ENCODE measurements at places on chromosomes 7 and 10.

DNA sequence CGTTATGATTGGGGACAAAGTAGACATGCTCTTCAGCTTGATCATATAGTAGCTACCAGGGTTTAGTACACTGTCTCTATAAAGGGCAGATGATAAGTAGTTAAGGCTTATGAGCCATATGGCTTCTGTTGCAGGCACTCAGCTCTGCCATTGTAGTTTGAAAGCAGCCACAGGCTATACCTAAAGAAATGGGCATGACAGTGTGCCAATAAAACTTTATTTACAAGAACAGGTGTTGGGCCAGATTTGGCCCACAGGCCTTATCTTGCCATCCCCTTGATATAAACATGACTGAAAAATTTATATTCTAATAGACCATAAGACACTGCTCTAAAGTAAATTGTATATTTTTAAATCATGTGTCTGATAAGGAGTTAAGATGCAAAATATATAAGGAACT, 36.6 kb downstream of the GRK5 start:
- no peak for DNase-seq

GRCh38 chr10:119377451-119377957, 165.0 kb downstream of the RGS10 start:
- DNase-seq, result no peak

DNA sequence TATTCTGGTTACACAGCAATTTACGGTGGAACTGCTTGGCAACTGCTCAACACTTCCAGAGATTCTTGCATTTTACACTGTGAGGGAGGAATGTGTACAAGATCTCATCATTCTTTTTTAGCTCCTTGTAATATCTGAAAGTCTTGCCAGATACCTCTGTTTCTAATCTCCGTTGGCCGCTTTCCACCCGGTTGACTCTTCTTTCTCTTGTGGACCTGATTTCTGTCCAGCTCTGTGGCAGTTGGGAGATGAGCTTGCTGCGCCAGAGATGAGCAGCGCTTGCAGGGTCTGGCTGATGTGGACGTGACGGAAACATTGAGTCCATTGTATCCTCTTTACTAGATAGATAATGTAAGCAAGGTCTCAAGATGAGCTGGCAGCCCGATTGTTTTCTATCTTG, 27.6 kb downstream of the SPAG6 start:
- no peak for DNase-seq

GRCh38 chr7:36532981-36533499, 143.4 kb downstream of the ANLN start:
- DNase-seq, result no peak

GRCh38 chr10:71978476-71978875, 14.3 kb downstream of the CHST3 start:
- no peak for DNase-seq
